Forelimb muscle (tissue), 1 donor: ENCODE measurements at places on chromosomes 13 and 19. TPM values are rescaled to one million over a fixed set of nuclear protein-coding genes. Genes with fewer than 3 reads are reported as not detected.

DNA sequence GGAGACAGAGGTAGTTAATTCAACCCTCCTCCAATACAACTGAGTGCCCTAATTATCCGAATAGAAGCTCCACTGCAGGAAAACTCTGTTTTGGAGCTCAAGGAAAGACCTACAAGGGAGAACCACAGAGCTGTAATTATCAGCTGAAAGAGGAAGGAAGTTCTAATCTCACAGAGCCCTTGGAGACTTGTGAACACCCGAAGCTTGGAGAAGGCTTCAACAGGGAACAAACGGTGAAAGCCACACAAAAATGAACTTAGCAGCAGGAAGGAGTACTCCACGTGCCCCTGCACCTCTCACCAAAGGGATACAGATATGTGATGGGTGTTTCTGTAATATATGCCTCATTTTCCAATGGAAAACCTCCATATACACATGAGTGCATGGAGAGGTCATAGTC, 61.1 kb downstream of the IRS2 start:
- no peak for DNase-seq

The ATP7B gene
- 4.6 TPM for polyA plus RNA-seq

The TGDS gene
- polyA plus RNA-seq = 9.0 TPM

DNA sequence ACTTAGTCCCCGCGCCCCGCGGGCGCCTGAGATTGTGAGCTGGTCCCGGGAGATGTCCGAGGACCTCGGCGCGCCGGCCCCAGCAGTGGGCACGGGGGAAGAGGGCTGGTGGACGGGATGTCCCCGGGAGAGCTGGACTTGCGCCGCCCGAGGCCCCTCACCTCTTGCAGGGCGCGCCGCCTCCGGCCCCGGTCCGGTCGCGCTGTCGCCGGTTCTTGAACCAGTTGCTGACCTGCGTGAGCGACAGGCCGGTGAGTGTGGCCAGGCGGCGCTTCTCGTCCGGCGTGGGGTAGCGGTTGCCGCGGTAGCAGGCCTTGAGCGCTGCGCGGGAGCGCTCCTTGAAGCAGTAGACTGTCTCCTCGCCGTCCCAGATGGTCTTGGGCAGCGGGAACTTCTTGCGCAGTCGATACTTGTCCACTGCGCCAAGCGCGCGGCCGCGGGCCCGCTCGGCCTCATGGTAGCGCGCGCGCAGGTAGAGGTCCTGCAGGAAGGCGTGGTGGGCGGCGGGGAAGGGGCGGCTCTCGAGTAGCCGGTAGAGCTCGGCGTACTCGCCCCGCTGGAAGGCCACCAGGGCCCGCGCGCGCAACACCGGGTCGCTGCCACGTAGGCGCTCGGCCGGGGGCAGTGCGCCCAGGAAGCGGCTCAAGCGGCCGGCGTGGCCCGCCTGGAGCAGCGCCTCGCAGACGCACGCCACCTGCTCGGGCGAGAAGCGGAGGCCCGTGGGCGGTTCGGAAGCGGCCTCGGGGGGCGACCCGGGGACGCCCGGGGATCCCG, 984 bp downstream of the SIX5 start:
- no peak for DNase-seq
